ENCODE measurements at places on chromosomes 13 and 19. TPM values are rescaled to one million over a fixed set of nuclear protein-coding genes. Genes with fewer than 3 reads are reported as not detected.

GPR18 gene
- total RNA-seq, result 2.9 TPM

IL27RA gene
- 0.96 TPM for total RNA-seq

FIZ1 gene
- 2.4 TPM for total RNA-seq

KASH5 gene
- total RNA-seq, result 1.7 TPM

SH2D3A gene
- 6.3 TPM for total RNA-seq

C13orf42 gene
- 0.48 TPM for total RNA-seq

TNNI3 gene
- total RNA-seq, result 3.6 TPM

GRCh38 chr13:103299079-103299478 lies 232.9 kb upstream of the SLC10A2 start:
- DNase-seq, result no peak

DNA sequence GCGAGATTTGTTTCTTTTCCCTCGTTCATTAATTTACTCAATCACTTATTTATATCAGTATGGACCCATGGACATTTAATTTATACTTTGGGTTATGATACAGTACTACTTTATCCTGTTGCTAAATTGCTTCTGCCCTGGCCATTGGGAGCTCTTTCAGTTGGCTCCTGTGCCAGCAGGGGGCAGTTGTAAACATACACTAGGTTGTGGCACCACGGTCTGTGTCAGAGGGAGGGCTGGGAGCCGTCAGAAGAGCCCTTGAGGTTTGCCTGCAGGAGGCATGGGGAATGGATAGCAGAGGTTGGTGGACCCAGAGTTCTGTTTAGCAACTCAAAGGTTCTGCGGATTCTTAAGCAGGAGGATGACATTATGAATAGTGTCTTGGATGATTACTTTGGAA lies 94.3 kb downstream of the ERCC5 start:
- no peak for DNase-seq

GRCh38 chr19:1016647-1017114 lies 4.2 kb downstream of the TMEM259 start:
- no peak for DNase-seq

GRCh38 chr19:18904334-18905057 lies 8.5 kb upstream of the CERS1 start:
- DNase-seq, result no peak

GRCh38 chr13:24217601-24218281 lies 57.2 kb downstream of the SPATA13 start:
- no peak for DNase-seq

GRCh38 chr19:6103217-6103644 lies 7.1 kb downstream of the RFX2 start:
- peak; percentile 72 for DNase-seq

DNA sequence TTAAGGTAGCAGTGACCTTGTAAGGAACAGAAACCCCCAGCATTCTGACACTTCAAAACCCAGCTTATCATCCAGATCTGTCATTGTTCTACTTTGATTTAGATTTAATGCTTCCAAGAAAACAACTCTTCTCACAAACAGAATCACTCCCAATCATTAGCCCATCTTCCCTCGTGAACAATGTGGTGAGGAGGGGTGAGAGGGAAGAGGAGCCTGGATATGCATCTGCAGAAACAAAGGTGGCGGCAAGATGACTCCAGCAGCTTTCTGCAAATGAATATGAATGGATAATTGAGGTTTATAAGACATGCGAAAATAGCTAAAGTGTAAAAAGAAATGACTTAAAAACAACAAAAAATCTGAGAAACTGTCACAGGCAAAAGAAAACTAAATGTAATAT lies 859.9 kb upstream of the SLC10A2 start:
- DNase-seq, result no peak

DNA sequence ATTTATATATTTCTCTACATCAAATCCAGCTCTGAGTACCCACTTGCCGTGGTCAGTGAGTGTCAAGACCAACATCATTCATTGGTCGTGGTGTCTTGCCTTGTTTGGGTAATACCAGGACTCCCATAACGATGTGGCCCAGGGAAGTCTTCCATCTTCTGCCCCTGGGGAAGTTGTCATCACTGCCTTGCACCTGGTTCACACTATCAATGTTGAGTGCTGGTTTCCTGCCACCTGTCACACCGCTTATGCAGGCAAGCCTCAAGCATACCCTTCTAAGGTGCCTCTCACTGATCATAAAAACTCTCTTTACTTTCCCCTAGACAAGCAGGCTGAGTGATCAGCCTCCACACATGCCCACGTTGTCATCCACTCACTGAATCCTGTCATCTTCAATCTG lies 382.4 kb downstream of the KCTD12 start:
- DNase-seq, result no peak

GRCh38 chr19:50320051-50320450 lies 9.1 kb downstream of the KCNC3 start:
- no peak for DNase-seq

GRCh38 chr19:53057904-53058580 lies 13.5 kb downstream of the ERVV-2 start:
- DNase-seq, result no peak

DNA sequence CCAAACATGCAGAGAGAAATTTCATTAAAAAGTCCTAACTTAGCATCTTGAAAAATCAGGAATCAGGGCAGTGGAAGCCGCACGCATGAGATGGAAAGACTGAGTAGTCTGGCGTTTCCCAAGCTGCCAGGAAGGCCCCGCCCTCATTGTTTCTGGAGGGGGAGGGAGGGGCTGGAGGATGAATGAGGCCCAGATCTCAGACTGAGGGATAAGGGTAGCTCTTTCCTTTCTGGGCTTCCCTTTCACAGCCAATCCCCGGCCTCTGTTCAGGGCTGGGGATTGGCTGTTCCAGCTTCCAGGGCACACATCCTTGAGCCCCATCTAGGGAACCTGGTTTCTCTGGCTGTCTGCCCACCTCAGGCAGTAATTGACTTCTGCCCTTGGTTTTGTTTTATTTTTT lies 7.3 kb downstream of the C19orf53 start:
- peak; percentile 98 for DNase-seq

GRCh38 chr13:19861762-19862161 lies 1.7 kb downstream of the ZMYM5 start:
- no peak for DNase-seq

DNA sequence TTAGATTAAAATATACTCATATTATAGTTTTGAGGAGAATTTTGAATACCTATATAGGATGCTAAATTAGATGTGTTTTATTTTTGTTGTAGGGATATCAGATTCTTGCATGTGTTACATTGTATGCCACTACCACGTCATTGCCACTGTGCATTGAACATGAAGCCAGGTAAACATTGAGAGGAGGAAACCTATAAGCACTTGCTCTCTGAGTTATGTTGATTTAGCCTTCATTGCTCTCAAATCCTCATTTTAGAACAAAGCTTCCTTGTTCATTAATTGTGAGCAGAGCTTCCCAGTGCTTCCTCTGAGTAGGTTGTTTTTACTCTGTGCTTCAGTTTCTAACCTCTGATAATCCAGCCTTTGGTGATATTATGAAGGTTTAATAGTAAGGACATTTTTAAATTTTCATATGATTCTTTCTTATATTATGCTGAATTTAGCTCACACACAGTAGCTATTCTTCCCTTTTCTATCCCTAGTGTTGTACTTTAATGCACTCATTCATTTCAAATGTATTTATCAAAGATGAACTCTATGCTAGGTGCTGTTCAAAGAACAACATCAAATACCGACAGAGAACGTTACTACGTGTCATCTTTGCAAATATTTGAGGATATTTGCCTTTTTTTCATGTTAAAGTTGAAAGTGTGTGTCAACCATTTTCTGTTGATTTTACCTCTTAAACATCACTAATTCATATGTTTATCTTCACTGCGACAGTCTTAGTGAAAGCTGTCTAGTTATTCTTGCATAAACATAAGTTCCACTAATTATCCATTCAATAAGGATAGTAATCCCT lies 1448.0 kb upstream of the MIR17HG start:
- DNase-seq, result no peak

DNA sequence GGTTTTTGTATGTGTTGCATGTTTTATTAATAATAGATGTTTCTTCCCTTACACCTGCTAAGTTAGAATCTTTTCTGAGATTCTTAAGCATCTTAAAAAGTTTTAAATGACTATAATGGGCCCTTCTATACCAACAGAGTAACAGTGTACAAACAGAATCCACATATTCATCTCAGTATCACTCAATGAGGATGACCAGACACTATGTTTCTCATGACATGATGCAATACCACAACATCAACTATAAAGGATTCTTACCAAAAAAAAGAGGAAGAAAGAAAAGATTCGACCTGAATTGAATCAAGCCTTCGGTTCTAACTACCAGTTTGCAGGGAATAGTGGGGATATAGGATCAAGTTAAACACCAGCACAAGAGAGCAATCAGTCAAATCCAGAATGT lies 56.5 kb downstream of the INTS6 start:
- no peak for DNase-seq

DNA sequence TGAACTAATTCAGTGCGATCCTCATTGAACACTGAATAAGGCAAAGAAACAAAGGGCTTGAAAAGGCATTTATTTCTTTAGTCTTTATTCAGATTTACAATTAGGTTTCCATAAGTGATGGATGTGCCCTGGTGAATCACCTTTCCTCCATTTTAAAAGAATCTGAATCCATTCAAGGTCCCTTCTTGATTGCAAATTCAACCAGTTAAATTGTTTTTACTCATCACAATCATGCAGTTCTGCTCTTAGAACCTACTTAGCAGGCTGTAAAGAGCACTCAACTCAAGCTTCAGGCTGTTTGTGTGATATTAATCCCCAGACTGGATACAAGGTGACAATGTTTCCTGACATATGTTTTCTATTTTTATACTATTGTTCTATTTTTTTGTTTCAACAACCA lies 321.0 kb downstream of the TBC1D4 start:
- DNase-seq, result no peak

- DNase-seq, result no peak
Measured at GRCh38 chr19:36163813-36164212, 11.6 kb upstream of the COX7A1 start.

DNA sequence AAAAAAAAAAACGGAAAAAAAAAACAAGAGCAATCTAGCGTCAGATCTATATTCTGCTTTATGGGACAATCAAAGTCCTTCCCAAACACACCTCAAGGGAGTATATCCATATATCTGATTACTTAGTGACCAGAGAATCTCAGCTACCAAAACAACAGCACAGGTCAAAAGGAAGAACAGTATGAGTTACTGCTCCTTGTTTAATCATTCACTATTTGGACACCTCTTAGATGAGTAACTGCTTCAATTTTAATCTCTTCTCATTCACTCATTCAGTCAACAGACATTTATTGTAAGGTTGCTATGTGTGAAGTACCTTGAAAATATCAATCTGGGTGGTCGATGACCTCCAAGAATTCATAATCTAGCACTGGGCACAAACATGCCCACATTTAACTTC lies 193.2 kb downstream of the IRS2 start:
- no peak for DNase-seq

- DNase-seq, result no peak
Measured at GRCh38 chr13:97100821-97101220, 106.5 kb upstream of the OXGR1 start.

GRCh38 chr13:28429685-28430290 lies 65.1 kb downstream of the FLT1 start:
- DNase-seq, result no peak

DNA sequence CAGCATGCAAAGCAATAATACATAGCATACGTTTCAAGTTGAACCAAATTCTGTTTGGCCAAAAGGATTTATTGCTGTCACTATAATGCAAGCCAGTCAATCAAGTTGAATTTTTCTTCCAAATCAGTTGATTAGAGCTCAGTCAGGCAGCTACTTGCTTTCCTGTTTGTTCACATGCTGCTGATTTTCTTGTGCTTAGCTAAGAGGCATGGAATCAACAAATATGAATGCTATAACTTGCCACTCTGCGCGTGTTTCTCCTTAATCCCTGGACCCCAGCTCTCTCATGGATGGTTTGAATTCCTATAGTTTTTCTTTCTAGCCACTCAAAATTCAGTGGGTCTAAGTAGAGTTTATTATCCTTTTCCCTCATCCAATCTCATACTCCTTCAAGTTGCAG lies 311.3 kb downstream of the KLF5 start:
- DNase-seq, result no peak

DNA sequence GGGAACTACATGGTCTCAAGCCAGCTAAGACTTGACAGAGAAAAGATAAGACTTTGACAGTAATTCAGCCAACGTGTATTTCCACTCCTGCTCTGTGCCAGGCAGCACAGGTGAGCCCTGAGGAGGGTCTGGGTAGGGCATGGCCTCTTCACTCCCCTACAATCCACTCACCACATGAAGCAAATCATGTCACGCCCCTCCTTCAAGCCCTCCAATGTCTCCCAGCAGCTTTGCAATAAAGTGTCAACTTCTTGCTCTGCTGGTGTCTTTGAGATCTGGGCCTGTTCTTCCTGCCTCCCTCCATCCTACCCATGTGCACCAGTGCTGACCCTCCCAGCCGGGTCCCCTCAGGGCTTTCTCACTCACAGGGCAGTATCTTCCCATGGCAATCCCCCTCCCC lies 58.5 kb downstream of the CCDC70 start:
- no peak for DNase-seq

DNA sequence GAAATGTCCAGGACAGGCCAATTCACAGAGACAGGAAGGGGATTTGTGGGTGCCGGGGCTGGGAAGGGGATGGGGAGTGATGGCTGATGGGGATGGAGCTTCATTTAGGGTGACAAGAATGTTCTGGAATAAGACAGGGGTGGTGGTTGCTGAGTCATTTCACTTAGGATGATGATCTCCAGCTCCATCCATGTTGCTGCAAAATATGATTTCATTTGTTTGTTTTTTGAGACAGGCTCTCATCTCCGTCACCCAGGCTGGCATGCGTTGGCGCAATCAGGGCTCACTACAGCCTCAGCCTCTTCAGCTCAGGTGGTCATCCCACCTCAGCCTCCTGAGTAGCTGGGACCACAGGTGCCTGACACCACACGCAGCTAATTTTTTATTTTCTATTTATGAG lies 3.1 kb upstream of the JSRP1 start:
- no peak for DNase-seq

Data from umbilical cord (tissue), 2 donors.